NCI-H2107 (cell line): ENCODE measurements at places on chromosomes 1 and 21.
A peak's percentile ranks its signal among the peaks of the same experiment; 100 is the strongest.

- no peak for DNase-seq
Measured at GRCh38 chr1:241822846-241823245, 25.2 kb upstream of the EXO1 start.

- DNase-seq: no peak
Measured at GRCh38 chr1:157155658-157156057, 17.5 kb upstream of the ETV3 start.

- no peak for DNase-seq
Measured at GRCh38 chr1:209900734-209901133, 37.3 kb upstream of the SYT14 start.

GRCh38 chr21:39854572-39854971, 12.7 kb upstream of the PCP4 start:
- no peak for DNase-seq

- DNase-seq: no peak
Measured at GRCh38 chr1:185849014-185849413, 114.8 kb downstream of the HMCN1 start.

GRCh38 chr1:226308166-226308722, 720 bp downstream of the LIN9 start:
- no peak for DNase-seq

DNA sequence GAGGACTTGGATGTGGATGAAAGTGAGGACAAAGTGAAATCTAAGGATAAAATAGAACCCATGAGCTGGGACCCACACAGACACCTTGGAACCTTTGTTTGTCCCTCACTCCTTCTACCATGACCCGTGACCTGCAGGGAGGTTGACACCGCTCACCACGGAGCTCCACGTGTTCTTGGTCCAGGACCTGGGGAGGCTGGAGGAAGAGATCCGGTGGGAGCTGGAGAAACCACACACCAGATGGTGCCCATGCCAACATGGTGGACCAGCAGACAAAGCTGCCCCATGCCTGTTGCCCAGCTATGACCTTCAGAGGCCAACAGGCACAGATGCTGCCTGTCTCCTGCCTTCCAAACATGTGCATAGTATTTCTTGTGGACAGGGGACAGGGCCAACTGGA, 721.9 kb downstream of the PTPRU start:
- DNase-seq: no peak

GRCh38 chr1:43239484-43239883, 30.3 kb upstream of the TMEM125 start:
- DNase-seq: no peak

DNA sequence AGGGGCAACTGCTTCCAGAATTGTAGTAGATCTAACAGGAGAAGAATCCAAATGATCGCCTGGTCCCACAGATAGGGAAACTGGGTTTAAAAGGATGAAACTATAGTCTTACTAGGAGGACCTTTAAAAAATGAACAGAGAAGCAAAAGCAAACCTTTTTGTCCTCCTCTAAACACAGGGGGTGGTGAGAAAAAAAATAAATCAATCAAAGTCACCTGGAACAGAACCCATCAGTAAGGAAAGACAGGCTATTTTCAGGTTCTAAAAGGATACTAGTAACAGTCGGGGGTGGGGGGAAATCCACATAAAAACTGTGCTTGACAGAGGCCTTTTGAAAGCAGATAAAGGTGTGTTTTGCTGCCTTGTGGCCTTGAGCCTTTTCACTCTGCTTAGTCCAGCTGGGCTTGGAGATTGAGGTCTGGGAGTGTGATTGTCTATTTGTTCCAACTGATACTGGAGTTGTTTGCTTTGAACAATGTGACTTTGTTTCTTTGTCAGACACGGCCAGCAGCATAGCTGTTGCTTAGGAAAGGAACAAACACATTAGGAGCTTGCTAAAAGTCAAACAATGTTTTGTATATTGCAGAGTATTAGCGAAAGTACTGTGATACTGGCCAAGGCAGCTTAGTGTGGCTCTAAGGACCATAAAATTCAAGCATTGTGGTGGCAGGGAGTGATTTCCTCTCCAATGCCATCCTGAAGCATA, 141.1 kb upstream of the IRF2BP2 start:
- peak; percentile 36 for DNase-seq

- DNase-seq: no peak
Measured at GRCh38 chr1:198968866-198969265, 330.0 kb downstream of the PTPRC start.

DNA sequence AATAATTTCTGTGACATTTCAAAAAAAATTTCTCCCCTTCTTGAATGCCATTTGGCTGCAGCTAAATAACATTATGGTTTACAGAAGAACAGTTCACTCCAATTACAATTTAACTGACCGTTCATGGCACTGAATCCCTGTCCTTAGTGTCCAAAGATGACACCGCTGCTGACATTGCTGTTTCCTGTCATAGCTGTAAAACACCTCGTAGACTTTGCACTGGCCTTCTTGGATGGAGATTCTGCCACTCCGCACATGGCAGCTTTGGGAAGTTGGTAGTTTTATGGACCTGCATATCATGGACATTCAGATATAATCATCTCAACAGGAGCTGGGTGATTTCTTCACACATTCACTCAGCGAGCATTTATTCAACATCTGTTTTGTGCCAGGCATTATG, 5.0 kb downstream of the ARMH1 start:
- DNase-seq: no peak

- DNase-seq: no peak
Measured at GRCh38 chr1:216670118-216670883, 52.9 kb downstream of the ESRRG start.

DNA sequence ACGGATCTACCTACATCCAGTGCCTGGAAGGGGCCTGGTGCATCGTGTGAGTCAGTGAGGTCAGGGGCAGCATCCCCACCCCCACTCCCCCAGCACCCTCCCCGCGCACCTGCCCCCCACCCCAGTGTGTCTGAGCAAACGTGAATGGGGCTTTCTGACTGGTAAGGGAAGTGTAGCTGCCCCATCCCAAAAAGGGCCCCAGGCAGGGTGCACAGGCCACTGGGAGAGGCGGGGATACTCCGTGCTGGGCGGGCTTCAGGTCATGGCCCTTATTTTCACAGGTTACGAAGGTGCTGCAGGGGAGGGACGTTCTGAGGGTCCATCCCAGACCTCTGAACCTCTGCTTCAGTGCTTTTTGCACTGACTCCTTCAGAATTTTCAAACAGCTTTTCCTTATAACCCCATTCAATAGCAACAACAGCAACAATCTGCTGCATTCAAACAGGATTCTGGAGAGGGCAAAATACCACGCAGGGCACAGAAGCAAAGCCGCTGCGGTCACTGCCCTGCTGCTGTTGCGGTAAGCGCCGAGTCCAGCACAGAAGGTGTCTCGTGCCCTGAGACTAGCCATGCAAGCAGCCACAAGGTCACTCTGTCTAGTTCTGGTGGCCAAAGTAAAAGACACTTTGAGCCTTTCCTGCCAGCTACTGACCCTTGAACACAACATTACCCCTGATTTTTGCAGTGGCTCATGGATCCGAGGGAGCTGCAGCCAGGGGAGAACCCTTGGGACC, 10.3 kb downstream of the TTC34 start:
- DNase-seq: no peak

DNA sequence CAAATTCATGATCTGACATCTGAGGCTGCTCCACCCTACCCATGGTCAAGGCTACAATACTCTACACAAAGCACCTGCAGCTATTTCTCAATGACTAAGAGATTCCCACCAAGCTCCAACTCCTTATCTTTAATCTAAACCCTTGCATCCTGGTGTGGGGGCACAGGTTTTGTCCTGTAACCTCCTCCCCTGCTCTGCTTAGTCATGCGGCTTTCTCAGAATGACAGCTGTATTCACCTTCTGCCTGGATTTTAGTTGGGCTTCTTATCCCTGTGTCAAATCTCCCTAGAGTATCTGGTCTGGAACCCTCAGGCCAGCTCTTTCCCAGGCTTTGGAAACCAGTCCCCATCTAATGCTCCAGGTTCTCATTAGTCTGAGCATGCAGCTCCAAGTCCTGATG, 159.0 kb downstream of the BARHL2 start:
- DNase-seq: no peak

DNA sequence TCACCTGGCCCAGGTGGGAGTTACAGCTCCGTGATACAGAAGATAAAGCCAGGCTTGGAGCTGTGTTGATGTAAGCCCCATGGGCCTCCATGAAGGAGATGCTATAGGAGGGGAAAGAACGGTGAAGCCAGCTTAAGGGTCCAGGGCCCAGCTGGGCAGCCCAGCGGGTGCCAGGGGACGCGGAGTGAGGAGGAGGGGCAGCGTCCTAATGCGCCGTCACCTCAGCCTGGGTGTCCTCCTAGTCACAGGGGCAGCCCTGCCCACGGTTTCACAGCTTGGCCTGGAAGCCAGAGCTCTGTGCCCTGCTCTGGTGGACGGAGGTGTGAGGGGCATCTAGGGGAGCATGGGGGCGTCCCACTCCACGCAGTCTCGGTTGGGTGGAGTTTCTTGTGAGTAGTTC, 52.7 kb upstream of the TTC34 start:
- no peak for DNase-seq

DNA sequence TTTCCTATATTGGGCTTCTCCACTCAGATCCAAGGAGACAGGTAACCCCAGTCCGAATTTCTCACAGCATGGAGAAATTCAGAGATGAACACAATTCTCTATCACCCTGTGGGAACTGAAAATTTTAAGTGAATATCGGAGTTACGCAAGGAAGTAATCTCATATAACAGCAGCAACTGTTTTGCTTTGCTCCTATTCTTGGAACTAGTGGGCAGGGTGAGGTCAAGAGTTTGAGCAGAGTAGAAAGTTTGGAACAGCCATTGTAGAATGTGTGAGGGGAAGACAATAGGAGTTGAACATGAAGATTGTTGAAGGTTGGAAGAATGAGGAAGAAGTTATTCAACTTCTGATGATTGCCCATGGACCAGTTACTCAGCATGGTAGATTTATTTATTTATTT, 24.3 kb upstream of the SLC35D1 start:
- no peak for DNase-seq

DNA sequence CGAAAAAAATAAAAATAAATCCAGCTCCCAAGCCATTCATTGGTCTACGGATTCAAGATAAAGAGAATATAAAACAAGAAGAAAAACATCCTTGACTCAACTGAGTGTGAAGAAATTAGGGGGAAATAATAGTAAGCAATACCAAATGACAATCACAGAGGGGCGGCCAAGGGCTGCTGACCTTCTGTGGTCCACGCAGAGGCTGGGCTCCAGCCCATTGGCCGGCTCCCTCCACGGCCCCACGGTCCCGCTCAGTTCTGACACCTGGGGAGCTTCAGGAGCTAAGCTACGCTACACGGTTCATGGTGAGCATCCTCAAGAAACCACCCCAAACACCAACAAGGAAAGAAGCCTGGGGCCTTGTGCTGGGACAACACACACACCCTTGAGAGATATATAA, 400 bp upstream of the KRTAP10-12 start:
- DNase-seq: no peak

GRCh38 chr1:56409112-56409691, 170.2 kb downstream of the PLPP3 start:
- peak; percentile 37 for DNase-seq

GRCh38 chr1:198756470-198756869, 117.6 kb downstream of the PTPRC start:
- DNase-seq: no peak

- peak; percentile 86 for DNase-seq
Measured at GRCh38 chr1:10969267-10969970, 43.0 kb upstream of the TARDBP start.

- peak; percentile 46 for DNase-seq
Measured at GRCh38 chr1:225877580-225877979, 4.6 kb downstream of the TMEM63A start.

GRCh38 chr21:36981049-36981391, 14.6 kb upstream of the HLCS start:
- DNase-seq: no peak

- peak; percentile 51 for DNase-seq
Measured at GRCh38 chr1:16009030-16009460, 5.0 kb downstream of the SRARP start.

DNA sequence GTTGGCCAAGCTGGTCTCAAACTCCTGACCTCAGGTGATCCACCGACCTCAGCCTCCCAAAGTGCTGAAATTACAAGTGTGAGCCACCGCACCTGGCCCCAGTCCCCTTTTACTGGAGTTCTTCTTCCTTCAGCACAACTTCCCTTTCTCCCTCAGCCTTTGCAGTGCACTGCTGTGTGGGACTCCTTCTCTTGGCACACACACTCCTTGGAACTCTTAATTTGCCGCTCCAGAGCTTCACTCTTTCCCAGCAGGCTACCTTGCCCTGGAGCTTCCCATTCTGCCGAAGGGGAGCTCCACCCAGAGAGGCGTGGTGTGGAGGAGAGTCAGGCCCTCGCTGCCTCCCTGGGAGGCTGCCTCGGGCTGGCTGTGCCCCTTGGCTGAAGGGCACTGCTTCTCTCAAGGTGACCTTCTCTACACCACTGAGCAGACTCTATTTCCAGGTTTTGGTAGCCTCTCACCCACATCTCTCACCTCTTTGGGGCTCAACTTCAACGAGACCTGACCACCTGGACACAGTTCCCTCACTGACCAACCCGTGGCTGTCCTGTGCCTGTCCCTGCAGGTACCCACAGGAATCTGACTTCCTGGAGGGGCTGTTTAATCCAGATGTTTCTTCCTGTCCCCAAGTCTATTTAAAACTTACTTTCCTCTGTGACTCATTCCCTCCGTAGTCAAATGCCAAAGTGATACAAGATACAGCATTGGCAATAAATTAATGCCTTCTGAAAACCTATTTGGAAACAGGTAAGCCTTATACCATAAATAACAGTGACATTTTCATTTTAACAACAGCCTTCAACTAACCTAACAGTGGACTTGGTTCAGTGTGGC, 227.3 kb upstream of the KIAA0040 start:
- no peak for DNase-seq

DNA sequence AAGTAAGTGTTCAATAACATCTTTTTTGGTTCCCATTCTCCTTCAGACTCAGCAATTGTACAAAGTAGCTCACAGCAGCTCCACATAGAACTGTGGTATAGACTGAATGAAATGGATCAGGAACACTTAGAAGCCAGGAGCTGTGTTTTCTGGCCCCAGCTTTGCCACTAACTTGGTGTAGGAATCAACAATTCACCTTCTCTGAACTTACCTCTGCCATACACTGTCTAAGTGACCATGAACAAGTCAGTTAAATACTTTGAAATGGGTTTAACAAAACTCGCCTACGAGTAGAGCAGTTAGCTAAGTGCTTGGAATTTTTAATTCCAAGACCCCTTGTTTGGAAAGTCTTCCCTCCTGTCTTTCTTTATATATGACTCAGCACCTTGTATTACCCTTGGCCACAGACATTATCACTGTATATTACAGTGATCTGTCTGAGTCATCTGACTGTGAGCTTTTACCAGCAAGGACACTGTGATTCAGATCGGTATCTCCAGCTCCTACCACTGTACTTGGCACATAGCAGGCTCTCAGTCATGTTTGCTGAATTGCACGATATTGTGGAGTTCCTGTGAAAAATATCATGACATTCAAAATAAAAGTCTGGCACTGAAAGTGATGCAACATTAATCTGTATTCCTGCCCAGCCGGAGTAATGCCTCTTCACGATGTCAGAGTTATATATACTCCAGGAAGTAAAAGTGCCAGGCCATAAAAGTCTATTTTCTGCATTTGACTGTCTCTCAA, 101.7 kb upstream of the BEND5 start:
- no peak for DNase-seq

DNA sequence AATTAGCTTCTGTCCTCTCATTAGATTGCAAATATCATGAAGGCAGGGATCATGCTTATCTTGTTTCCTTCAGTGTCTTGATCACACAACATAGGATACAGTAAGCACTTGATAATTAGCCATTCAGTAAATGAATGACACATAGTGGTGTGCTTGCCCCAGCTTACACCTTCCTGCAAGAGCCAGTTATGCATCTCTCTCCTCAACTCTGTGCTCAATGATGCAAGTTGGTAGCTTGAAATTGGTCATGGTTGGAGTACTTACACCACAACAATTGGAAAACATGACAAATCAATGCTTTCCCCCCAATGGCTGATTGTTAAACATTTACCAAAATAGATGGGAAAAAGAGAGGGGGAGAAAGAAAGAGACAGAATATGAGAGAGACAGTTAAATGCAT, 129.2 kb downstream of the NUF2 start:
- DNase-seq: no peak
